ENCODE measurements at places on chromosomes 2 and 18.

GRCh38 chr18:70158992-70159717 lies 46.3 kb downstream of the RTTN start:
- DNase-seq: no peak

- no peak for DNase-seq
Observed at GRCh38 chr2:100736121-100736915, 83.6 kb upstream of the NPAS2 start.

DNA sequence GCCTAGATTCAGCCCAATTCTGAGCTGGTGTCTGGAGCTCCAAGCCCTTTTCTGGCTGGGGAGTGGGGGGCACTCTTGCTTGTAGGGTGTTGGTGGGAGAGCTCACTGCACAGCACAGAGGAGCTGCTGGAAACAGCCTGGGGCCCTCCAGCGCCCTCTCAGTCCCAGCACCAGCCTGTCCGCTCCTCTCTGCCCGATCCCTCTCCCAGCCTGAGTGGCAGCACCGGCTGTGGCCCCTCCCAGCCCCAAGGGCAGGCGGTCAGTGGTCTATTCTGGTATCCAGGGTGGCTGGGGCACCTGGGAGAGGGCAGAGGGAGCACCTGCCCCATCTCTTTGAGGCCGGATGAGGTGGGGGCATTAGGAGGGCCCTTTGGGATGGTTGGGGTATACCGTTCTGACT lies 13.2 kb upstream of the DES start:
- no peak for DNase-seq

DNA sequence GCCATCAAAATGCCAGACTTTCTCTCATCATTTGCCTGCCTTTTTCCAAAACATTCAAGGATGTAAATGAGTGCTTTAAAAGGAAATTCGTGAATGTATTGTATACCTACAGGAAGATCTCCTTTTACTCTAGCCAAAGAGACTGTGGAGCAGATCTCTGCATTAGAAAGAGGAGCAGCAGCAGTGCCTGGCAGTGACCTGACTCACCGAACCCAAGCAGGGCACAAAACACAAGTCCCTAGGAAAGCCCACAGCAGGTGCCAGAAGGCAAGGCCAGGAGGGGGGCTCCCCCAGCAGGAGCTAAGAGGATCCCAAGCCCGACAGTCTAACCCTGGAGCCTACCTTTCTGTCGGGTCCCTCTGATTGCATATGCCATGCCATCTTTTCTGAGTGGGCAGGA lies 47.9 kb downstream of the L3MBTL4 start:
- no peak for DNase-seq

DNA sequence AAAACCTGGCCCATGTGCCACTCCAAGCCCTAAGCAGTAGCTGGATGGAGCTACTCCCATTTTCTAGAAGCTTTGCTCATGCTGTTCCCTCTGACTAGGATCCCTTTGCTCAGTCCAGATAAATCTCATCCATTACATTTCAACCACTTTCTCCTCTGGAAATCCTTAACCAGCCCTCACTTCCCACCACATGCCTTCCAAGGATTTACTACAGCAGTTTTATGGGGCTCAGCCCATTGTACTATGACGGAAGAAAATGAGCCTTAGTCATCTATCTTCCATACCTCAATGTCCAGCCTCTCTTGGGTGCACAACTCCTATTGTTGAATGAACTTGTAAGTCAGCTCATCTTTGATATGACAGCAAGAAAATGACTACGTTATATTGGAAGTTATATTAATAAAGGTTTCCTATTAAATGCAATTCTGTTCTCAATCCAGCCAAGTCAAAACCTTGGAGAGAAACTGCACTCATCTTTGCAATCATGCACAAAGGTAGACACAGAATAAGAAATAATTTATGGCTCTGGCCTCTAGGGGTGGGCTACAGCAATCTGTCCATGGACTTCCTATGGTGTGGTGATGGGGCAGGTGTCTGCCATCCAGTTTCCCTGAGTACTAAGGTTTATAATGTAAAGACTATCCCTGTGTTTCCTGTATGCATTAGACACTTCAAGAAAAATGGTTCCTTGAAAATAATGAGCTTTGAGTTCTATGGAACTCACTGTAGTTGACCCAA lies 3.4 kb downstream of the B4GALT6 start:
- DNase-seq: no peak

DNA sequence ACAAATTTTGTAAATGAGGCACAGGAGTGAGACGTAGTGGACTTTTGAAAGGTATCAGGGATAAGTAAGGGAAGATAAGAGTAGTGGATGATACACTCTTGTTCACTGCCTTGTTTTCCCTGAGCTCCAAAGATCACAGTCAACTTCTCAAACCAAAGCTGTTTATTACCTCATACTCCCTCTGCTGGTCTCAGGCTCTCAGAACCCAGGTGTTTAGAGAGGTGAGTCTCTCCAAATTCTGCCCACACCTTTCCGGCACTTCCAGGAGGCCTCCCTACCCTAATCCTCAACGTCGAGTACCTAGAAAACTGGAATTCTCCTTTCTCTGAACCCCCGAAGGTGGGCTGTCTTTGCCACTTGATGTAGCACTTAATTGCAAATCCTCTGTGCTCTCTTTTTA lies 621.1 kb downstream of the BCL11A start:
- no peak for DNase-seq

DNA sequence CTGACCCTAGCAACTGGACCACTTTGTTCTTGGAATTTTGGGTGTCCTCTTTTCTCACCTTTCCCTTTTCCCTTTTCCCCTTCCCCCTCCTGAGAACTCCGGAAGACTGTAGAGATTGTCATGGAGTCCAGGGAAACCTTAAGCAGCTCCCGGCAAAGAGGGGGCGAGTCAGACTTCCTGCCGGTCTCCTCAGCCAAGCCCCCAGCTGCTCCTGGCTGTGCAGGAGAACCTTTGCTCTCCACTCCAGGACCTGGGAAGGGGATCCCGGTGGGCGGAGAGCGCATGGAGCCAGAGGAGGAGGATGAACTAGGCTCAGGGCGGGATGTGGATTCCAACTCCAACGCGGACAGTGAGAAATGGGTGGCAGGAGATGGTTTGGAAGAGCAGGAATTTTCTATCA lies 20.5 kb downstream of the SETBP1 start:
- no peak for DNase-seq

DNA sequence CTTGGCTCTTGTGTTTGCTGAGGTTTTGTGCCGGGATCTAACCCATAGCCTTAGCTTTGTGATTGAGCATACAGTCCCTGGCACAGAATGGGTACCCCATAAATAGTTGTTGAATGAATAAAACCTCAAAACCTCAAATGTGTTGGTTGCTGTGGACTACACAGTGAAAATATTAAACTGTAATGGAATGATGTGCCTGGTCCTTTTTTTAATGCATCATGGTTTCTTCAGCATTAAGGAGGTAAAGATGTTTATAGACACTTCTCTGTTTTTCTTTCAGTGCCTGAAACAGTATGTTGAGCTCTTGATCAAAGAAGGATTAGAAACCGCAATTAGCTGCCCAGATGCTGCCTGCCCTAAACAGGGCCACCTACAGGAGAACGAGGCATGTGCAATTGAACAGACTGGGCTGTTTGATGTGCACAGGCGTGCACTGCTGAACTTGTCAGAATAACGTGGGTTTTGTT lies 97.0 kb downstream of the RNF144A start:
- DNase-seq: no peak

GRCh38 chr2:43214253-43214652 lies 12.2 kb downstream of the ZFP36L2 start:
- no peak for DNase-seq

DNA sequence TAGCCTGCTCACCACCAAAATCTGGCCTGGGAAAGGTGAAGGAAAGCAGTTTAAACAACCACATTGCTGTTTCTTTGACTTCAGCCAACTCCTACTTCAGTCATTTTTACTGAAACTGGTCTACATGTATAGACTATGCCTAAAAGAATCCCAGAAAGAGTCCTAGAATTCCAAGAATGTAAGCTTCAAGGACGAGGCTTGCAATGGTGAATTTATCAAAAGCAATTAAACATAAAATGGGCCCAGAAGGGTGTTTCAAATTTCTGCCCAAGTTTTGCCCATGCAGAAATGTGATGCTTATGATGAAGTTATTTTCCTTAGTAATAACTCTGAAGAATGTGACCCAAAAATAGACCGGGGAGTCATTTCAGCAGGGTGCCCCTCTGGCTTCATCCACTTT lies 16.6 kb downstream of the EN1 start:
- DNase-seq: no peak

GRCh38 chr2:13758412-13758811 lies 874.1 kb upstream of the LRATD1 start:
- no peak for DNase-seq

- DNase-seq: no peak
Observed at GRCh38 chr2:31402388-31402787, 12.2 kb downstream of the XDH start.
